ENCODE measurements at places on chromosomes 5 and 9. TPM values are rescaled to one million over a fixed set of nuclear protein-coding genes. Genes with fewer than 3 reads are reported as not detected.

GRCh38 chr5:53971551-53971950 lies 338.8 kb downstream of the ARL15 start:
- no peaks in the 10 kb centered on the region for H3K36me3 ChIP-seq
- no peaks in the 10 kb centered on the region for H3K4me1 ChIP-seq
- no peak overlapping the region for H3K27ac ChIP-seq
- no peak for DNase-seq
- H3K4me3 ChIP-seq, result no peak overlapping the region

DNA sequence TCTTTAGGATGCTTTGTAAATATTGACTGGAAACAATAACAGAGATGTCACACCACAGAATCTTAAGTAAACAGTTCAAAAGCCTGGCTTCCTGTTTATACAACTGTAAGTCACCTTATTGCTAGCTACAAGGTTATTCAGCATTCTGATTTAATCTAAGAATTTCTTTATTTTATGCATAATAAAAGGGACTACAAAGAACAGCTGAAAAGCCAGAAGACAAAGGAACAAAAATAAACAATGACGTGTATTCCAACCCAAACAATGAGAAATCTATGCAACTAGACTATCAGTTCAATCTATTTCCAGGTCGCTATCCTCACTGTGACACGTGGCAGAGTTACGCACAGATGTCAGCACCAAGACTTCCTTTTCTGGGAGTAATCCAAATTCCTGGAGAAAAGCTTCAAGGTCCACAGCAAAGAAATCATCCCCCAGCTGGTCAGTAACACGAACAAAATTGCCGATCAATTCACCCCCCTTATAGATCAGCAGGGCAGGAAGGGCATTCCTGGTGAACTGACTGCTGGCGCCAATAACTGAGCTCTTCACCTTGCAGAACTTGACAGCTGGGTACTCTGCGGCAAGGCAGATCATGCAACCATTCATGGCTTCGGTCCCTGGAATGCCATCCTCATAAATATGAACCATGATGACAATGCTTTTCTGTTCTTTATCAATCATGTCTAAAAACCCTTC lies 8.4 kb downstream of the PDCL start:
- H3K4me3 ChIP-seq, result no peak overlapping the region
- DNase-seq, result no peak
- no peak overlapping the region for H3K27ac ChIP-seq

DNA sequence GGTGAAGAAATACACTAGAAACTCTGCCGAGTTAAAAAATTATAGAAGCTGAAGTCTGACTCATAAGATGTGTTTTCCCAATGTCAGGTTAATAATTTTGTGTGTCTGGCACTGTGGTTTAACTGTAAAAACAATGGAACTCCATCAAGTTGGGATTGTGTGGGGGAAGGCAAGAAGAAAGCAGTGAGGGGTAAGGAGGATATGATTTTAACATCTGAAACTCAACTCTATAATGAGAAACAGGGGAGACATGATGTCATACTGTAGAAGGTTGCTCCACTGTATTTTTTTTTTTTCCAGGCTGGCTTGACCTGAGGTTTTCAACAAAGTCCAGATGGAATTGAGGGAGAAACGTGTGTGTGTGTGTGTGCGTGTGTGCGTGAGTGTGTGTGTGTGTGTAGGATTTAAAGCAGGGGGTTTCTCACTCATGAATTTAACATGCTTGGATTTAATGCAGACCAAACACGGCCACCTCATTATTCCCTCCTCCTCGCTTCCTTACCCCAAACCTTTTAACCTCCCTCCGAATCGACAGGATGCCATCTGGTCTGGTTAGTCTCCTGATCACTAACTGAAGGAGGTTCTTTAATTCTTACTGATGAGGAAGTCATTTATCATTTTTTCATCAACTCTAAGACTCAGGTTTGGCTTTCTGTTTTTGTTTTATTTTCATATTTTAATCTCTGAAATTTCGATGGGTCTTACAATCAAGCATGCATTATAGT lies 140.2 kb upstream of the LPAR1 start:
- H3K27ac ChIP-seq, result no peak overlapping the region
- H3K27me3 ChIP-seq, result no peaks in the 10 kb centered on the region
- no peaks in the 10 kb centered on the region for H3K4me1 ChIP-seq
- H3K4me3 ChIP-seq, result no peak overlapping the region
- no peak for DNase-seq
- H3K36me3 ChIP-seq, result no peaks in the 10 kb centered on the region

GRCh38 chr9:68998385-68998784 lies 15.5 kb downstream of the PRKACG start:
- DNase-seq, result no peak
- H3K27me3 ChIP-seq, result no peaks in the 10 kb centered on the region
- H3K4me3 ChIP-seq, result no peak overlapping the region

DNA sequence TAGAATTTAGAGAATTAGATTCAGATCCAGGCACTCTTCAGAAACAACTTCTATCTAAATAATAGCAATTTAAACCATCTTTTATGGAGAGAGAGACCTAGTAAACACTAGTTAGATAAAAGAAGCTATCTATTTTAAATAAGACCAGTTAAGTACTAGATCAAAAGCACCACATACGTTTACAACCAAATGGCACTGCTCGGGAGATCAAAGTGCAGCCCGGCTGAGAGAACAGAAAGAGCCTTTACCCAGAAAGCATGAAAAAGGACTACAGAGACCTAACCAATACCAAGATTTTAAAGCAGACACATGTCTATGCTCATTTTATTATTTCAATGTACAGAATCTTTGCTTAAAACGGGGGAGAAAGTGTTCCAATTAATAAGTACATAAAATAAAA lies 30.8 kb downstream of the LIX1 start:
- no peak overlapping the region for H3K4me3 ChIP-seq
- no peak for DNase-seq
- no peaks in the 10 kb centered on the region for H3K27me3 ChIP-seq
- H3K36me3 ChIP-seq, result peaks cover 17% of the 10 kb centered on the region
- peaks cover 26% of the 10 kb centered on the region for H3K4me1 ChIP-seq

DNA sequence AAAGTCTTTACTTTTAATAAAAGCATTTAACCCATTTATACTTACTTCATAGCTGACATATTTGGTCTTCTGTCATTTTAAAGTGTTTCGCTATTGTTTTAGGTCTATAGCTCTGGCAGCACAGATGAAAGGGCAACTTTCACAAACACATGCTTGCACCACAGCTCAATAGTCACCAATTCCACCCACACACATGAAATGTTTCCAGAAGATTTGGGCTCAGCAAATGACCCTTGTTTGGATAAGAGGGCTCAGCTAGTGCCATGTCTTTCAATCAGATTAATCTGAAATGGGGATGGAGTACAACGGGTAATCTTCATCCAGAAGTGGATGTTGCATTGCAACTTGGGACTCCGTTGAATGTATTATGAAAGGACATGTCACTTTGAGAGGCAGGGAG lies 176.0 kb downstream of the FGF18 start:
- H3K4me3 ChIP-seq, result no peak overlapping the region
- H3K27ac ChIP-seq, result no peak overlapping the region
- no peaks in the 10 kb centered on the region for H3K27me3 ChIP-seq
- H3K4me1 ChIP-seq, result no peaks in the 10 kb centered on the region

DNA sequence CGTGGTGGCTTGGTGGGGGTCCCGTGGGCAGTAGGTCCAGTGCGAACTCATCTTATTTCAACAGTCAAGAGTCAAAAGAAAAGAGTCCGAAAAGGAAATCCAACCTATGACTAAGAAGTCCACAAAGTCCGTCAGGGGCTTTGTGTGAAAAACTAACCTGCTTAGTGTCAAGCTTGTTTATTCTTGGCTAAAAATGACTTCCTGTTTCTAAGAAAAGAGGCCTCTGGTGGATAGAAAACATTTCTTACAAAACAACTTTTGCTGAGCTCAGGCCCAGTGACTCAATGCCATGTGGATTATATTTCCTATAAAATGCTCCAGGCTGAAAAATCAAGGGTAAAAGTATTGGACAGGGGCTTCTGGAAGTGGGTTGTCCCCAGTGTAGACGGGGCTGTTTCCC lies 105.9 kb downstream of the GADD45G start:
- H3K27me3 ChIP-seq, result no peaks in the 10 kb centered on the region
- no peak for DNase-seq
- no peak overlapping the region for H3K27ac ChIP-seq
- no peaks in the 10 kb centered on the region for H3K4me1 ChIP-seq

GRCh38 chr5:175657593-175658271 lies at the start of gene HRH2:
Gene HRH2, plus strand, starts transcription at chr5:175658071. Its CDS starts 25,163 bp downstream, at chr5:175683234.
- no peak within 1 kb of the TSS for H3K27ac ChIP-seq
- H3K36me3 ChIP-seq, result no peaks in the 10 kb centered on the region
- peaks cover 2% of the 10 kb centered on the region for H3K4me1 ChIP-seq
- H3K27me3 ChIP-seq, result peaks cover 44% of the 10 kb centered on the region

DNA sequence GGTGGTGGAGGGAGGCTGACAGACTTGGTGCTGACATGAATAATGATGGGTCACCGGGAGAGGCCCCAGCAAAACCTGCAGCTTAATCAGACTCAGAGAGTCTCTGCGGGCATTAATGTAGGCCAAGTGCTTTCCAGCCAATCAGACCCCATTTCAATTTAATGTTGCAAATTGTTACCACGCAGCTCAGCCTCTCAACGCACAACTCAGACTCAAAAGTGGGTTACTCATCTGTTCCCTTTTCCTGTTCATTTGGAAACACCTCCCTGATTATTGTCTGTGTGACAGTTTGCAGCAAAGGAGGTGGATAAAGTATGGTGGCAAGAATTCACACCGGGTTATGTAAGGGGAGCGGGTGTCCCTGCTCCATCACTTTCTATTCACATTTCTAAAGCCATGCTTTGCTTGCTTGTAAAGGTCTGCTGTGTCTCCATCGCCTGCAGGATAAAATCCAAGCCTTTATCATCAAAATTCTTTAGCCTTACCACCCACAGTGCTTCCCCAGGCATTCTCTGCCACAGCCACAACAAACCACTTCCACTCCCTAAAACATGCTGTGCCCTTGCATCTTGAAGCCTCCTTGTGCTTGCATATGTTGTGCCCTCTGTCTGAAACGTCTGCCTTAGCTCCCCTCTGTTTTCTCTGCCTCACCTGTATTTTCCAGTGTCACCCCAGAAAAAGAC lies 156.5 kb downstream of the ASTN2 start:
- H3K4me1 ChIP-seq, result peaks cover 8% of the 10 kb centered on the region
- DNase-seq, result peak; percentile 11
- no peak overlapping the region for H3K27ac ChIP-seq
- H3K4me3 ChIP-seq, result no peak overlapping the region

DNA sequence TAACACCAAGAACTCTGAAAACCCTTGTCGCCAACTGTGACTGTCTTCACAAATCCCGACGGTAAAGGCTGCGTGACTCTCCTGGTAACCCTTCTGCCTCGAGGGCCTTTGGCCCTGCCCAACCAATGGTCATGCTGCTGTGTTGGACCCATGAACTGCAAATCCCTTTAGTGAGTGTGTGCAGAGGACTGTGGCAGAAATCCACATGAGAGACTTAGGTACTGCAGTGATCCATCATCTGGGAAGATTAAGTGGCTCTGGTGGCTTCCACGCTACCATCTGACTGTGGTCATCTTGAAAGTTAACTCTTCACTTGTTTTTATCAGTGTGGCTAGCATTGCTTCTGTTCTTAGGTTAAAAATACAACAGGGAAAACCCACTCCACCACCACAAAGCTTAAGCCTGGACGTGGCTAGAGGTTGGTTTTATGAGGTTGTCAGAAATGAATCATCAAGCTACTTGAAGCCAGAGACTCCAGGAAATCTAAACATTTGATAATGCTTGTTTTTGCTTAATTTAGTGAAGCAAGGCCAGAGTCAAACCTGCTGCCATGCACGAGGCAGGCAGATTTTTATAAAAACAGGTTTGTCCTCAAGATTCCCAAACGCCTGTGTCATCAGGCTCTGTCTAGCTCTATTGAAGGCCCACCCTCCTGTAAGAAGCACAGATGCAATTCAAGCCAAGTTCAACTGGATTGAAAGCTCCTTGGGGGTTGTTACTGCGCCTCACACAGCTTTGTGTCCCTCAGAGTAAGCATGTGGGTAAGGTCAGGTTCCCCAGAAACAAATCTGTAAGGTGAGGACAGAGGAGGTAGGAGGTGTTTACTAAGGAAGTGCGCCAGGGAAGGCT lies 52.7 kb upstream of the ERCC6L2 start:
- no peak overlapping the region for H3K4me3 ChIP-seq
- H3K27me3 ChIP-seq, result no peaks in the 10 kb centered on the region
- no peaks in the 10 kb centered on the region for H3K36me3 ChIP-seq
- DNase-seq, result no peak

GRCh38 chr5:66981266-66982055 lies 215.1 kb downstream of the CD180 start:
- no peak overlapping the region for H3K27ac ChIP-seq
- no peak for DNase-seq
- no peaks in the 10 kb centered on the region for H3K4me1 ChIP-seq
- H3K27me3 ChIP-seq, result no peaks in the 10 kb centered on the region

- no peaks in the 10 kb centered on the region for H3K36me3 ChIP-seq
- peaks cover 11% of the 10 kb centered on the region for H3K4me1 ChIP-seq
- no peak for DNase-seq
Measured at GRCh38 chr9:96189995-96190394, 112.0 kb downstream of the HSD17B3 start.

DNA sequence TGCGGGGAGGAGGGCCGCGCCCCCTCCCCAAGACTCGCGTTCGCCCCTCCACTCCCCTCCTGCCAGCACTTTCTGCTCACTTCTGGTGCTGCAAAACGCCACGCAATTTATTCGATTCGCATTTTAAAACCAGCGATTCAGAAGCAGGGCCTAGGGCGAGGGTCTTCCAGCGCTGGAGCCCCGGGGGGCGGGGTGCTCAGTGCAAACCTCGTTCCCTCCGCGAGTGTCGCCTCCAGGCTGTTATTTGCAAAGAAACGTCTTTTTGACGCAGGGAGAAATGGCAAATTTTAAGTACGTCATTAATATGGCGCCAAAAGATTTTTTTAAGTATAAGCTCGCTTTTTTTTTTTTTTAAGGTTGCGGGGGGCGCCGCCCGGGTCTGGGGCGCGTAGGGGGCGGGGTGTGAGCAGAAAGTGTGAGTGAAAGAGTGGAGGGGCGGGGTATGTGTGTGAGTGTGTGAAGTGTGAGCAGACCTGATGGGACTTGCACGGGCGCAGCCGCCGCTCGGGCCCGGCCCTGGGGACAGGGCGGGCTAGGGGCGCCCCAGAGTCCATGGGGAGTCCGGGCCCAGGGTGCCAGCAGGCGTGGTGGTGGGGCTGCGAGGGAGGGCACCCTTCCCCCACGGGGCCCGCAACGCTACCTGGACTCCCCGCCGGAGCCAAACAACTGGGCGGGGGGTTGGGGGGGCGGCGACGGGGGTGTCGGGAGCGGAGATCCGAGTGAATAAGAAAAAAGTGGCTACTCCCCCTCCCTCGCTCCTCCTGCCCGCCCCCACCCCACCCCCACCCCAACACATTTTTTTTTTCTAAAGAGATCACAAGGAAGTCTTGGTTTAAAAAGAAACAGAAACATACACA lies at the start of gene JADE2:
TSS of gene JADE2 (plus strand) at position 845 of the 857 bp plus-strand sequence. CDS start 10,188 bp downstream, outside the sequence.
- H3K4me1 ChIP-seq, result peaks cover 23% of the 10 kb centered on the region
- H3K27me3 ChIP-seq, result peaks cover 58% of the 10 kb centered on the region
- no peaks in the 10 kb centered on the region for H3K36me3 ChIP-seq
- peak; percentile 45 for DNase-seq
- H3K4me3 ChIP-seq, result peak within 1 kb of the TSS; percentile 67

- H3K27ac ChIP-seq, result no peak overlapping the region
- H3K36me3 ChIP-seq, result no peaks in the 10 kb centered on the region
- H3K27me3 ChIP-seq, result no peaks in the 10 kb centered on the region
Measured at GRCh38 chr5:146707316-146707715, 171.2 kb downstream of the PPP2R2B start.

Gene RAB3C
- 3.8 TPM for total RNA-seq

Gene SLC25A2
- 0.22 TPM for total RNA-seq

Gene GARNL3
- total RNA-seq, result 32.0 TPM

Gene ZBED3
- 1.2 TPM for total RNA-seq

Gene ST8SIA4
- total RNA-seq, result 0.71 TPM

Gene RNF20
- 37.0 TPM for total RNA-seq

Gene TXNDC8
- not detected for total RNA-seq
